GM04504 (cell line): ENCODE measurements at places on chromosomes 6 and 20.

GRCh38 chr6:24631671-24632070, 14.3 kb downstream of the KIAA0319 start:
- DNase-seq: no peak

DNA sequence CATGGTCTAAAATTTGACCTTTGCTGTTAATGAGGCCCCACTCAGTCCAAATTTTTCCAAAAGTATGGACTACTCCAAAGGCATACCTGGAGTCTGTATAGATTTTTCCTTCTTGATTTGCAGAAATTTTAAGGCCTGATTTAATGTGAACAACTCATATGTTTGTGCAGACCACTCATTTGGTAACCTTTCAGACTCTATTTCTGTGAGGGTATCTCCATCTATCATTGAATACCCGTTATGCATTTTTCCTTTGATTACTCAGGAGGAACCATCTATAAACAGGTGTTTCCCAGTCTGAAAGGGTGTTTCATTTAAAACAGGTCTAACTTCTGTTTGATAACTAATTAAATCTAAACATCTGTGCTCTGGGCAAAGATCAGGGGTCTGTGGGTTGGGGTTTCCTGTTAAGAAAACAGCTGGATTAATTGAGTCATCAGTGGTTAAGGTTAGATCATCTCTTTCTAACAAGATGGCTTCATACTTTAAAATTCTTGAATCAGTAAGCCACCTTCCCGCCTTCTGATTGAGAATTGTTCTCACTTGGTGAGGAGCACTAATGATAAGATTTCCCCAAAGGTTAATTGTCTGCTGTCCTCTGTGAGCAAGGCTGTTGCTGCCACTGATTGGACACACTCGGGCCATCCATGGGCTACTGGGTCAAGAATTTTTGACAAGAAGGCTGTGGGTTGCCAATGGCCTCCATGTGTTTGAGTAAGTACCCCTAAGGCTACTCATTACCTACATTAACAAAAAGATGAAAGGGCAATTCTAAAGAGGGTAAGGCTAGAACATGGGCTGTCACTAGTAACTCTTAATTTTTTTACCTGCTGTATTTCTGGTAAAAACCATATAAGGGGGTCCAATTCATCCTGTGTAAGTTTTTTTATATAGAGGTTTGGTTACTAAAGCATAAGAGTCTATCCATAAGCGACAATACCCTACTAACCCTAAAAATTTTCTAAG, 24.1 kb downstream of the HLA-B start:
- DNase-seq: no peak

DNA sequence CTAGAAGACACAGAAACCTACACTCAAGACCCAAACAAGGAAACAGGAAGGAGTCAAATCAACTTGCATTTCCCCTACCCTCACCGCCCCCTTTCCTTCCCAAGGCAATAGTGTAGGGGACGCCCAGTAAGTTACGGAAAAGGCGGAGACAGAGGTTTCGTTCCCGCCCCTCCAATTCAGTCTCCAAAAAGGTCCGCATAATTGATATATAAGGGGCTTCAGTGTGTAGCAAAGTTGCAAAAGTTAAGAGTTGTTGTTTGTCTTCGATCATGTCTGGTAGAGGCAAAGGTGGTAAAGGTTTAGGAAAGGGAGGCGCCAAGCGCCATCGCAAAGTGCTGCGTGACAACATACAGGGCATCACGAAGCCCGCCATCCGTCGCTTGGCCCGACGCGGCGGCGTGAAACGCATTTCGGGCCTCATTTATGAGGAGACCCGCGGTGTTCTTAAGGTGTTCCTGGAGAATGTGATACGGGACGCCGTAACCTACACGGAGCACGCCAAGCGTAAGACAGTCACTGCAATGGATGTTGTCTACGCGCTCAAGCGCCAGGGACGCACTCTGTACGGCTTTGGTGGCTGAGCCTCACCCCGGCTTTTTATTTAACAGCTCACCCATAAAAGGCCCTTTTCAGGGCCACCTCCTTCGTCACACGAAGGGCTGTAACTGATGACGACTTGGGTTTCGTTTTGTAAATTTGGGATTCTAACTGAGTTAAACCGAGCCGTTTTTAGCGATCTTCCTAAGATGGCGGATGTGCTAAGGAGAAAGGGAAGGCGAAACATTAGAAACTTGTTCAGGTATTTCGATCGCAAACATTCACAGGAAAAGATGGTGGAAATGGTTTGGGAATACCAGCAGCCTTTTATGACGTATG, 124.6 kb upstream of the BTN3A2 start:
- peak; percentile 80 for DNase-seq

- DNase-seq: no peak
Measured at GRCh38 chr6:146999766-147000165, 204.5 kb upstream of the STXBP5 start.

- no peak for DNase-seq
Measured at GRCh38 chr6:166045860-166046200, 121.8 kb downstream of the TBXT start.

- no peak for DNase-seq
Measured at GRCh38 chr6:87257565-87257964, 64.8 kb upstream of the SMIM8 start.

GRCh38 chr6:65402564-65402963, 304.5 kb downstream of the EYS start:
- DNase-seq: no peak

- DNase-seq: no peak
Measured at GRCh38 chr6:47206626-47207025, 103.1 kb downstream of the TNFRSF21 start.

GRCh38 chr6:151535476-151536187, 41.8 kb downstream of the CCDC170 start:
- no peak for DNase-seq

GRCh38 chr20:41587523-41587922, 30.7 kb downstream of the CHD6 start:
- no peak for DNase-seq

GRCh38 chr6:157221049-157221816, 102.1 kb downstream of the TMEM242 start:
- DNase-seq: no peak

DNA sequence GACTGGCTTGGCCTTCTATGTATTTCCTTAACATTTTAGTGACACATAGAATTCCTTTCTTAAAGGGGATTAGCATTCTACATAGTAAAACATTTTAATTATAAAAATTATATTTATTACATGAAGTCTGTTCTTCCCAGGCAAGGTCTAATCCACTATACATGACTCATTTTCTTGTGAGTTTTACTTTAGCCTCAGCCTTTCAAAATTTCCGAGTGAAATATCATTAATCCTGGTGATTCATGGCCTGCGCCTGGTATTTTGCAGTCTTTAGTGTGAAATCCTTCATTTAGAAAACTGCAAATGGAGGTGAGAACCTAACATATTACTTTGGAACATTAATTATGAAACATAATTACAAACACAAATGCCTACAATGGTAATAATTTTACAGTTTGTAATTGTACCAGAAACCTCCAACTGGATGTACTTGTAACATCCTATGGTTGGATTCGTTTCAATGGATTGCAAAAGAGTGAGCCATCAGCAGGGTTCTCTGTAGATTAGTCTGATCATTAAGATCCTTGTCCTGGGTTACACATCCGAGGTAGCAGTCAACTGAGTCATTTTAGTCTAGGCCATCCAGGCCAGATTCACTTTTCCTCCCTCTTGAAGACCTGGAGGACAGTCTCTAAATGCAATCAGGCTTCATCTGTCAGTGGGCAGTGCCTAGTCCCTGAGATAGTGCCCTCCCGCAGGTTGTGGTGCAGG, 272.0 kb downstream of the PACRG start:
- peak; percentile 80 for DNase-seq

- DNase-seq: peak; percentile 86
Measured at GRCh38 chr6:3808759-3809514, 40.2 kb upstream of the FAM50B start.

GRCh38 chr6:1322696-1323219, 10.9 kb downstream of the FOXQ1 start:
- DNase-seq: no peak
